GM23248 (cell line): ENCODE measurements at places on chromosomes 11 and 22. TPM values are rescaled to one million over a fixed set of nuclear protein-coding genes. Genes with fewer than 3 reads are reported as not detected.
A peak's percentile ranks its signal among the peaks of the same experiment; 100 is the strongest.

DNA sequence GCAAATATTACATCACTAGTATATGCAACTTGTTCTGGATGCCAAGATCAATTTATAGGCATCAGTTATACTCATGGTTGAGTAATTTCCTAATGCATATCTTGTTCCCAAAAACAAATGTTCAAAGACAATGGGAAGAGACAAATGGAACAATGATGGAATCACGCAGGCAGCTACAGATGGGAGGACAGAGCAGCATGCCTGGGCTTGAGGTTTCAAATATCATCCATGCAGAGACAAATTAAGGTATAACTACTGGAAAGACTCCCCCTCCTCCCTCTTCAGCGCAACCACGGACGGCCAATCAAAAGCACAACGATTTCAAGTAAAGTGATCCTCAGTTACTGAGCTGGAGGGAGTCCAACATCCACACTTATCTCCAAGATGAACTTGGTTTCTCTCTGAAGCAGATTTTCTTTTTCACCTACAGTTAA is 106.8 kb downstream of the CCDC83 start:
- no peak for DNase-seq

DNA sequence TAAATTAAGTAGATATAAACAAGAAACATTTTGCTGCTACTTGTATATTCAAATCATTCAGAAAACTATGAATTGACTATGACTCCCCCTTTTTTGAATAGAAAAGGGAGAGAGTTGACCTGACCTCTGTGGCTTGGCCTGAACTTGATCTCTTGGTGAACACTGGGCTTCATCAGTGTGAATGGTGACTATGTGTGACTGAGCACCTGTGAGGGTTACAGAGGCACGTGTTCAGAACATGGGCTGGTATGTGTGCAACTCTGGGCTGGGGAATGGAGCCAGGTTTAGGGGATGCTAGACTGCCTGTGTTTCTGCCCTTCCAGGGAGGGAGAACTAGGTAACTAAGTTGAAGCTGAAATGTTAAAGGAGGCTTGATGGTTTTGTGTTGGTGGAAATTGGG is 29.2 kb downstream of the HSD17B12 start:
- no peak for DNase-seq

DNA sequence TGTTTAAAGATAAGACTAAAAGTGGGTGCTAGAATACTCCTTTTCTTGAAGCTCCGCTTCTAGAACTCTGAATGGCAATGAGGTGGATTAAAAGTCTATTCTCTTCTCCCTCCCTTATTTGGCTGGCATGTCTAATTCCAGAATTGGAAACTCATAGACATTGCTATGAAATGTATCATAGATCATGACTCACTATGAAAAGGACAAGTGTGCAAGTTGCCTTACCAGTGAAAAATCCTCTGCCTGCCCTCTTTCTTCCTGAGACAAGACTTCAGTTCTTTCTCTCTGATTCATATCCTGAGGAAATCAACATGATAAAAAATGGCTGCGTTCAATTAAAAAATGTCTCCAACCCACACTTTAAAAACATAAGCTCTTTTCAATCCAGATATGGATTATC is 73.2 kb upstream of the BLID start:
- DNase-seq: peak; percentile 96

The ZNF280B gene
- polyA plus RNA-seq: 0.45 and 0.57 TPM in 2 replicates

The PATE2 gene
- polyA plus RNA-seq: not detected in 2 replicates

The POGLUT3 gene
- polyA plus RNA-seq: 22.9 and 23.9 TPM in 2 replicates

GRCh38 chr11:4882543-4882942 is 843 bp downstream of the OR51T1 start:
- no peak for DNase-seq

DNA sequence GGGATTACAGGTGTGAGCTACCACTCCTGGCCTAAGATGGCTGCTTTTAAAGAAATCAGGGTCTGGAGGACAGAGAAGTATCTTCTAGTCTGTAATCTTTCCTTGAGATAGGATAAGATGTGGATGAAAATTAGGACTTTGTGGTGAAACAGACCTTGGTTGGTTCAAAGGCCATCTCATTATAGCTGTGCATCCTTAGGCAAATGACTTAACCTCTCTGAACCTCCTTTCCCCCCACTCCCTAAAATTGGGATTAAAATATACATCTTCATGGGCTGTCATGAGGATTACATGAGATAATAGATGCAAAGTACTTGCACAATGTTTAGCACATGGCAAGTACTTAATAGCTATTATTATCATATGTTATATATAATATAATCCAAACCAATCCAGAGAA is 10.8 kb upstream of the E2F8 start:
- DNase-seq: no peak

The MS4A14 gene
- polyA plus RNA-seq: not detected in 2 replicates
